Activated CD8-positive, alpha-beta memory T cell treated with anti-CD3 and anti-CD28 coated beads for 4 hours (primary cell): ENCODE measurements at places on chromosomes 7 and 10.
A peak's percentile ranks its signal among the peaks of the same experiment; 100 is the strongest.

GRCh38 chr7:41729059-41729458 lies 26.2 kb upstream of the INHBA start:
- no peak for DNase-seq

DNA sequence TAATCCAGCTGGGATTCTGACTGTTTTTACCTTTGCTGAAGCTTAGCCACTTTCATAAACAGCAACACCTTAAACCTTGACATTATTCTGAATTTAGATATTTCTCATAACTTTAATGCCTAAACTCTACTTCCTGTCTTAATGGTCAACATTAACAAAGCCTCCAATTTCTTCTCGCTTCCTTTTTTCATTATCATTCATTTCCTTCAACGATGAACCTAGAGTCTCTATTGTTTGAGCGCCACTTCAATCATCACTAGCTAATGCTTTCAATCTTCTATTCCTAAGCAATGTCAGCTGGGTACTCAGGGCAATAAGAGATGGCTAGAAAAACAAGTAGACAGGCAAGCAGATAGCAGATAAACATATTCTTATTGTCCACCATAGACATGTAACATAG lies 96.6 kb upstream of the TMEM196 start:
- DNase-seq = no peak

DNA sequence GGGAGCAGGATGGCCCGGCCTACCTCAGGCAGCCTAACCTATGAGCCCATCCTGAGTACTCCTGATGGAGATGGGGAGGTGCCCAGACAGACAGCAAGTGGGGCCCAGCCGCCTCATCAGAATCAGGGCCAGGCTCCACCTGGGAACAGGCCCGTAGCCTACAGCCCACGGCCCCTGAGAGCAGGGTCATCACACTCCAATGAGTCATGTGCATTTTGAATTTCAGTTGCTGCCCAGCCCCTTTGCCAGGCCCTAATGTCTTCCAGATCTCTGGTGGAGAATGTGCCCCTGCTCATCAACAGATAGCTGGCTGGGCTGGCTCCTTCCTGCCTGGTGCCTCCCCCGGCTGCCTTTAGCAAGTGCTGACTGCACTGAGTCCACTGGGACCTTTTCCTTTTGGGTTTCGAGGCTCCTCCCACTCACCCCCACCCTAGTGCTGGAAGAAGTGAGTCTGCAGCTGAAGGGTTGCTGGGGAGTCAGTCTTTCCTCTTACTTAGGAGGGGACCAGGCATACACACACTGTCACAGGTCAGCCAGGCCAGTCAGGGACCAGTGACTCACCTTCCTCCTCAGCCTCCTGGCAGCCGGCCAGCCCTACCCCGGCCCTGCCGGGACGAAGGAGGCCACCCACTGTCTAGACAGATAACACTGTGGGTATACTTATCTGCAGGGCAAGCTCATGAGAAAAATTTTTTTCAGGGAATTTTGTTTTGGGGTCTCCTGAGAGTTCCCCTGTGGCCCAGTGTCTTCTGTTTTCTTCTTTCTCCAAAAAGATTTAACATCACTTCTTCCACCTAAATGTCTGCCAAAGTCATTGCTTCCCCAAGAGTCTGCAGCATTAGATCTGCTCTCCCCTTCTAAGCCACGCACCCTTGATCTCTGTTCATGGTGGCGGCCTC lies 9.1 kb upstream of the ASIC3 start:
- DNase-seq = peak; percentile 64

- no peak for DNase-seq
Measured at GRCh38 chr7:47587351-47587750, 5.4 kb upstream of the TNS3 start.

GRCh38 chr10:3060481-3060889 lies 6.9 kb upstream of the PFKP start:
- DNase-seq = no peak

GRCh38 chr10:109866995-109867635 lies 56.2 kb downstream of the XPNPEP1 start:
- DNase-seq = no peak

DNA sequence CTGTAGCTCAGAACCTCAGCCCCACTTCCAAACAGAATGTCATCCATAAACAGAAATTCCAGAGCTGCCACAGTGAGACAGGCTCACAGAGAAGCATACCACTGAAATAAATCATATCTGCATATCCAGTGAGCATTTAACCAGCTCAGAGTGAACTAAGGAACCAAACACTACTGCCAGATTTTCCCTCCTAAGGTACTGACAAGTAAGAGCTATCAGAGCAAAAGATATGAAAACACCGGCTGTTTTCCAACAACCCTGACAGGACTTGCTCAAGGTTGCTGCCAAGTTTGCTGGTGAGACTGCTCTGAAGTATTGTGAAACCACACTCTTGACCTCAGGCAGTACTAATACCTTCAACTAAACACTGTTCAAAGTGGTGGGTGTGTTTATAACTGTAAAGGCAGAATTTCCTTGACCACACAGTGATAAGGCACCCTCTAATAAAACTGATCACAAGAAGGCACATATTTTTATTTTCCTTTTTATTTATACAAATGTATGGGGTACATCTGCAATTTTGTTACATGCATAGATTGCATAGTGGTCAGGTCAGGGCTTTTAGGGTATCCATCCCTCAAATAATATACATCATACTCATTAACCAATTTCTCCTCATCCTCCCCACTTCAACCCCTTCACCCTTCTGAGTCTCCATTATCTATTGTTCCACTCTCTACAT lies 18.3 kb downstream of the SGMS1 start:
- DNase-seq = no peak

DNA sequence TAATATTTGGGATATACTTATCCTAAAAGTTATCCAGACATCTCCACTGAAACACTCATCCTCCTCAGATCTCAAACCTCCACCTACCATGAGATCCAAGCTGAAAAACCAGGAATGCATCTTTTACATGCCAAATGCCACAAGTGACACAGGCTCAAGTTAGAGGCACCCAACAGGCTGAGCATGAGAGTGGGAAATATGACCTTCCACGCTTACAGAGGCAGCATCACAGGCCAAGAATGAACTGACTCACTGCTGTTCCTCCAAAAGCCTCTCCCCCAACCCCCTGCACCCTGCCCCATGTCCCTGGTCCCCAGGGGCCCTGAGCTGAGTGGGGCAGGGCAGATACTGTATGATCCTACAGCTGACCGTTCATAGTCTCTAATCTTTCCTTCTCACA lies 4.8 kb upstream of the MTPAP start:
- no peak for DNase-seq

DNA sequence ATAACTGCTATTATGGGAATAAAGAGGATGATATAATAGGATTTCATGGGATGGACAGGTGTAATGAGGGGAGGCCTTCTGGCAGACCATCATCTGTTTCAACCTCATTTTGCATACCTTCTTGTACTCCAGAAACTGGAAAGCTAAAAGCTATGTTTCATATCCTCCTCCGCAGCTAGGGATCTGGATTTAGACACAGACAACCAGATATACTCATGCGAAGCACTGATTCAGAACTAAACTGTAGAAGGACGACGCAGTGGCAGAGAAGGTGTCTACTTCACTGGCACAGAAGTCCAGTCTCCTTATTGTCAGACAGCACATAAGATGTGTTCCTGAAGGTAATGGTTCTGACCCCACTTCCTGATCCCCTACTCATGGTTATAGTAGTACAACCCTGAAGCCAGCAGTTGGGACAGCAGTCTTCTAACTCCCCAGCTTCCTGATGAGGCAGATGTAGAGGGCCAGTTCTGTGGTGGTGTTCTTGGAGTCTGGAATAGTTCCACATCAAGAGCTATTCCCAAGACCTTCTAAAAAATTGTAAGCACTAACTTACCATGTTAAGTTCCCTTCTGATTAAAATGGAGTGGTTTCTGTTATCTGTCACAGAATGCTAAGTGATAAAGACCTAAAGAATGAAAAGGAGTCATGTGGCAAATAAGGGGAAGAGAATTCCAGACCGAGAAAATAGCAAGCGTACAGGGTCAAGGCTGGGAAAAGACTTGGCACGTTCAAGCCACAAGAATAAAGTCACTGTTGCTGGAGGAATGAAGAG lies 550.3 kb downstream of the GRM8 start:
- no peak for DNase-seq

- DNase-seq = no peak
Measured at GRCh38 chr7:30750683-30751650, 968 bp upstream of the INMT start.

- DNase-seq = no peak
Measured at GRCh38 chr10:72367301-72367960, 12.7 kb upstream of the DNAJB12 start.

DNA sequence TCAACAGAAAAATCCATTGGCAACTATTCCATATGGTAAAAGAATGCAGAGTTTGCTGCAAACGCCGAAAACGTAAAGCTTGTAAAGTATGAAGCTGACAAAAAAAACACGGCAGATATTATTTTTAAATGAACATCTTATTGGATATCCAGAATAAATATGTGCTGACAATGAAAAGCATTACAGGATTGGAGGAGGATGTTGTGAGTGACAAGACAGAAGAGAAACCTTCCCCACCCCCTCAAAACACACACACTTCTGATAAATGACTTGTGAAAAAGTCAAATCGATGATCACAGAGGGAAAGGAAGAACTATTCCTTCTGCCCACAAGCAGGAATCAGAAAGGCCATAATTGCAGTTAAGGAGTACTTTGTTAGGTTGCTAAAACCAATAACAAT lies 14.6 kb downstream of the FAM131B start:
- DNase-seq = no peak

- no peak for DNase-seq
Measured at GRCh38 chr7:84070770-84071169, 123.8 kb downstream of the SEMA3A start.

DNA sequence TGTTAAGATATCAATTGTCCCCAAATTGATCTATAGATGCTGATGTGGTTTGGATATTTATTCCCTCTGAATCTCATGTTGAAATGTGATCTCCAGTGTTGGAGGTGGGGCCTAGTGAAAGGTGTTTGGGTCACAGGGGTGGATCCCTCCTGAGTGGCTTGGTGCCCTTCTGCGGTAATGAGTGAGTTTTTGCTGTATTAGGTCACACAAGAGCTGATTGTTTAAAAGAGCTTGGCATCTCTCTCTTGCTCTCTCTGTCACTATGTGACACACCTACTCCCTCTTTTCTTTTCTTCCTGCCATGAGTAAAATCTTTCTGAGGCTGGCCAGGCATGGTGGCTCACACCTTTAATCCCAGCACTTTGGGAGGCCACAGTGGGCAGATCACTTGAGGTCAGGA lies 98.2 kb upstream of the KAT6B start:
- DNase-seq = no peak

GRCh38 chr10:48604991-48605508 lies at the start of gene ARHGAP22:
TSS of gene ARHGAP22 (minus strand) at chr10:48605073. CDS start at chr10:48604796, 277 bp downstream.
- DNase-seq = no peak

- DNase-seq = no peak
Measured at GRCh38 chr7:7201578-7202374, 19.4 kb downstream of the C1GALT1 start.

GRCh38 chr7:73888959-73889358 lies 28.0 kb downstream of the TMEM270 start:
- DNase-seq = no peak

DNA sequence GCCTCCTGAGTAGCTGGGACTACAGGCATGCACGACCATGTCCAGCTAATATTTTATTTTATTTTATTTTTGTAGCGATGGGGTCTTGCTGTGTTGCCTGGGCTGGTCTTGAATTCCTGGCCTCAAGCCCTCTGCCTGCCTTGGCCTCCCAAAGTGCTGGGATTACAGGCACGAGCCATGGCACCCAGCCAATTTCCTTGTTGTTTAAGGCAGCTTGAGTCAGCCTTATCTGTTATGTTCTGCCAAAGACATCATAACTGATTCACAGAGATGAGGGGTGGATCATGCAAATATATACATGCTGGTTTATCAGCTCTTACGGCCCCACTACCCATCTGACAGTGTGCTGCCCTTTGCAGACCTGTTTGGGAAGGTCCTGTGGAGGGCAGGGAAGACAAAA lies 826.7 kb downstream of the TYW1 start:
- DNase-seq = no peak

- no peak for DNase-seq
Measured at GRCh38 chr7:4261601-4261960, 420.5 kb upstream of the FOXK1 start.

- DNase-seq = no peak
Measured at GRCh38 chr10:75773813-75774782, 342.7 kb downstream of the LRMDA start.

DNA sequence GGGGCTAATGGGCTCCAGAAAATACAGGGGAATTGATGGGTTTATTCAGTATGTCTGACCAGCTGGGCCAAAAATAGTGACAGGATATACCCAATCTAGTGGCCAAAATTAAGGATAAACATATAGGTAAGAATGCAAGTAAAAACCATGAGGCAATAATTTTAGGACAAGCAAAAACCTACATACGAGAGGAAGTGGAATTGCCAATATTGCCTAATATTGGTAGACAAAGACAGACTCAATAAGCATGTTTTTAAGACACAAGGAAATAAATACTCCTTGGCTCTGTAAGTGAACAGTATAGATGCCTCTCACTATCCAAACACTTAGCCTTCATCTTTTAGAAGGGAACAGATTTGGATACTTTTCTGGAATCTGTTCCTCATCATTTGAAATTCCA lies 51.0 kb downstream of the ATXN7L1 start:
- no peak for DNase-seq

DNA sequence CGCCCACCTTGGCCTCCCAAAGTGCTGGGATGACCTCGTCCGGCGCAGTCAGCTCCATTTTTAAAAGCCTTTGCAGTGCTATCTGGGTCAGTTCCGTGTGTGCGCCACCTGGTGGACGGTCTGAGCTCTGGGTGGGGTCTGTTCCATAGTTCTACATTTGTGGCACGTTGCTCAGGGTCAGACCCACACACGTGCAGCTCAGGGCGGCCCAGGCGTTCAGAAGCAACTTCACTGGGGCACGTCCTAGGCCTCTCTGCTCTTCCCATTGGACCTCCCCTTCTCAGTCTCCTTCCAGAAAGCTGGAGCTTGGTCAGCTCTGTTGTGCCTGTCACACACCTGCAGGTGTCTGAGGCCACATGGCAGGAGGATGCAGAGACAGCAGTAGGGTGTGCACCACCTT lies 137.9 kb downstream of the DNAJB6 start:
- no peak for DNase-seq

DNA sequence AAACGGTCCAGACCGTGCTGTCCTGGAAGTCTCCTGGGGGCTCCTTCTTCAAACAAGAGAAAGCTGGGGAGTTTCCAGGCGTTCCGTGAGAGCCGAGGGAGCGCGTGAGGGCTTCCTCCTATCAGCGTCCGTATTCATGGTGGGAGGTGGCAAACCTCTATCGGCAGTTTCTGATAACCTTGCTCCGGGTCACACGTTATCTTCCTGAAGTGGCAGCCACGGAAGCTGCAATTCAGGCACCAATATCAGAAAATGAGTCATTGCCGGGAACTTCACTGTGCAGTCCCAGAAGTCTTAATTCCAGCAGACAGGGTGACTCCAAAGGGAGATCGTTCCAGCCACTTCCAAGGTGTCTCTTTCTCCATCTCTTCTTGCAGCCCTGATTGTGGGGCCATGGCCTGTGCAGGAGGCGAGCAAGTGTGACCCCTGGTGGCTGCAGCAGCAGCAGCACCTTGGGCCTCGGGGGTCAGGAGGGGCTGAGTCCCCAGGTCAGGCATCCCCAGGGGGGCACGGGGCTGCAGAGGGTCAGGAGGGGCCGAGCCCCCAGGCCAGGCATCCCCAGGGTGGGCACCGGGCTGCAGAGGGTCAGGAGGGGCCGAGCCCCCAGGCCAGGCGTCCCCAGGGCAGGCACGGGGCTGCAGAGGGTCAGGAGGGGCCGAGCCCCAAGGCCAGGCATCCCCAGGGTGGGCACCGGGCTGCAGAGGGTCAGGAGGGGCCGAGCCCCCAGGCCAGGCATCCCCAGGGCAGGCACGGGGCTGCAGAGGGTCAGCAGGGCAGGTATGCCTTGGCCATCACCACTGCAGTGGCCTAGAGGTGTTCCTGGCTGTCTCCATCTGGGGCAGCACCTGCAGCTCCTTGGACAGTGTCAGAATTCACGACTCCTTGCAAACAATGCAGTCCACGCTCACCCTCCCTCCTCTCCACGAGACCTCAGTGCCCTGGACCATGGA lies 538.7 kb downstream of the DNAJB6 start:
- no peak for DNase-seq
